Anterior cingulate cortex (tissue), 58 donors: ENCODE measurements at places on chromosomes 16 and 17.
A peak's percentile ranks its signal among the peaks of the same experiment; 100 is the strongest.

GRCh38 chr17:62049299-62049698 lies 15.8 kb downstream of the MED13 start:
- no peak for DNase-seq

- DNase-seq = no peak
These were observed 6.0 kb downstream of the SREBF1 start for GRCh38 chr17:17830740-17831207.

- DNase-seq = no peak
These were observed 20.0 kb downstream of the TUBG1 start for GRCh38 chr17:42629411-42630009.

DNA sequence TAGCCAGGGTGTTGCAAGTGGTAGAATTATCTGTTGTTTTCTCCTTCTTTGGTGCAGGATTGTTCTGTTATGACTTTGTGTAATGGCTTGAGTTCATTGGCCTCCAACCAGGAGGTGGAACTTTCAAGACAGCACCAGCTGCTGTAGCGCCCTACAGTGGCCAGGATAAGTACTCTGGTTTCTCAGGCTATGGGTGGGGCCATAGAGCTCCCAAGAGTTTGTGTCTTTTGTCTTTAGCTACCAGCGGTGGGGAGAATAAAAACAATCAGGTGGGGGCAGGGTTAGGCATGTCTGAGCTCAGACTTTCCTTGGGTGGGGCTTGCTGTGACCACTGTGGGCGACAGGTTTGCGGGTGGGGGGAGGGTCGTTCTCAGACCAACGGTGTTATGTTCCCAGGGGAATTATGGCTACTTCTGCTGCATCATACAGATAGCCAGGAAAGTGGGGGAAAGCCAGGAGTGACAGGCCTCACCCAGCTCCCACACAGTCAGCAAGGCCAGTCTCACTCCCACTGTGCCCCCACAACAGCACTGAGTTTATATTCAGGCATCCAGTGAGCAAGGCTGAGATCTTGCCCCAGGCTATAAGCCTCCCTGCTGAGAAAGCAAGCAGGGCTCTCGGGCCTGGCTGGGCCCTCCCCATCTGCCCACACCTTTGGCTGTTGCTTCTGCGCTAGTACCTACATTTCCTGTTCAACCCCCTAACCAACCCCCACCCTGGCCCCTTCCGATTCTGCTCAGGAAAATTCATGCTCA lies 15.4 kb downstream of the ABCA10 start:
- DNase-seq = no peak

GRCh38 chr17:81713556-81714411 lies 1.7 kb downstream of the SLC25A10 start:
- no peak for DNase-seq

GRCh38 chr16:75189638-75190245 lies 17.2 kb downstream of the CTRB2 start:
- no peak for DNase-seq

DNA sequence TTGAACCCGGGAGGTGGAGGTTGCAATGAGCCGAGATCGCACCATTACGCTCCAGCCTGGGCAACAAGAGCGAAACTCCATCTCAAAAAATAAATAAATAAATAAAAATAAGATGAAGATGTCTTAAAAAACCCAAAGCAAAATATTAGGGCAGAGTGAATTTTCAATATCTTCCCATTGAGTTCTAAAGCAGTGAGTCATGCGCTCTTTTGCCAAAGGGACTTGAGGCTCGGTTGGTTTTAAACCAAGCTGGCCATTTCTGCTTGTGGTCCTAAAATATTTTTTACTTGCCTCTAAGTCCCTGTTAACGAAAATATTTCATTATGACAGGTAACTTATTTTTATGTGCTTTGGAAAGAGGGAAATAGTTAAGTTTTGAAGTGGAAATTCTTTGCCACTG lies 4.7 kb downstream of the PAFAH1B1 start:
- no peak for DNase-seq

- DNase-seq = no peak
These were observed 53.6 kb downstream of the GRB7 start for GRCh38 chr17:39791111-39791992.

GRCh38 chr16:86834451-86835035 lies 256.2 kb downstream of the FOXL1 start:
- DNase-seq = no peak

GRCh38 chr16:30941600-30942425 lies 7.1 kb upstream of the ORAI3 start:
- peak; percentile 49 for DNase-seq

DNA sequence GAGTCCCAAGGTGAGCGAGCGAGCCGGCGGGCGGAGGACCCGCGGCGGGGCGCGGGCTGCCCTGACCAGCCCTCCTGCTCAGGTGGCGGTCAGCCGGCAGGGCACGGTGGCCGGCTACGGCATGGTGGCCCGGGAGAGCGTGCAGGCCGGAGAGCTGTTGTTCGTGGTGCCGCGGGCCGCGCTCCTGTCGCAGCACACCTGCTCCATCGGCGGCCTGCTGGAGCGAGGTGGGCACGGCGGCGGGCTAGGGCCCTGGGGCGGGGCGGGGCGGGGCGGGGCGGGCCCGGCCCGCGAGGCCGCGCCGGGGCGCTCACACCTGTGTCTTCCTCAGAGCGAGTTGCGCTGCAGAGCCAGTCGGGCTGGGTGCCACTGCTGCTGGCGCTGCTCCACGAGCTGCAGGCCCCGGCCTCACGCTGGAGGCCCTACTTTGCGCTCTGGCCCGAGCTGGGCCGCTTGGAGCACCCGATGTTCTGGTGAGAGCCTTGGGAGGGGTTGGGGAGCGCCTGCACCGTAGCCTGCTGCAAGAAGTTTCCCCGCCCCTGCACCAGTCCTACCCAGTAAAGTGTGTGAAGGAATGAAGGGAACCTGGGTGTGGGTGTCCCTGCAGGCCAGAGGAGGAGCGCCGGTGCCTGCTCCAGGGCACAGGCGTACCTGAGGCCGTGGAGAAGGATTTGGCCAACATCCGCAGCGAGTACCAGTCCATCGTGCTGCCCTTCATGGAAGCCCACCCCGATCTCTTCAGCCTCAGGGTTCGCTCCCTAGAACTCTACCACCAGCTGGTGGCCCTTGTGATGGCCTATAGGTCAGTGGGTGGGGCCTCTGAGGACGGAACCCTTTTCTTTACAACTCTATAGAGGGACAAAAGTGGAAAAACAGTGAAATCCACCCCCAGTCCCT lies 802 bp downstream of the SETD6 start:
- no peak for DNase-seq

DNA sequence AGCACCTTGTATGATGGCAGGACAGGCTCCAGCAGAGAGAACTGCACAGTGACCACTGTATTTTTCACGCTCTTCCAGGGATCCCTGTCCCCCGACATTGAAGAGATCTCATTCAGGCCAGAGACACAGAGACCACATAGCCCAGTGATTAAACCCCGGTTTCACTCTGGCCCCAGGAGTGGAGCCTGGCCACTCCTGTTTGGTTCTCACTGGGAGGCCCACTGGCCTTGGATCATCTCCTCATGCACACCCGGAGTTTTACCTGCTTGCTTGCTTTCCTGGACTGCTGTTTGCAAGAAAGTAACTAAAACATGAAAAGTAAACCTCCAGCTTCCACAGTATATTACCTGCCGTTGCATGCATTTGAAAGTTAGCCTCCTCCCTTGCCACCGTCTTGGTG lies 13.2 kb upstream of the CLEC18C start:
- no peak for DNase-seq

GRCh38 chr17:56939869-56940484 lies 20.9 kb downstream of the COIL start:
- DNase-seq = no peak

DNA sequence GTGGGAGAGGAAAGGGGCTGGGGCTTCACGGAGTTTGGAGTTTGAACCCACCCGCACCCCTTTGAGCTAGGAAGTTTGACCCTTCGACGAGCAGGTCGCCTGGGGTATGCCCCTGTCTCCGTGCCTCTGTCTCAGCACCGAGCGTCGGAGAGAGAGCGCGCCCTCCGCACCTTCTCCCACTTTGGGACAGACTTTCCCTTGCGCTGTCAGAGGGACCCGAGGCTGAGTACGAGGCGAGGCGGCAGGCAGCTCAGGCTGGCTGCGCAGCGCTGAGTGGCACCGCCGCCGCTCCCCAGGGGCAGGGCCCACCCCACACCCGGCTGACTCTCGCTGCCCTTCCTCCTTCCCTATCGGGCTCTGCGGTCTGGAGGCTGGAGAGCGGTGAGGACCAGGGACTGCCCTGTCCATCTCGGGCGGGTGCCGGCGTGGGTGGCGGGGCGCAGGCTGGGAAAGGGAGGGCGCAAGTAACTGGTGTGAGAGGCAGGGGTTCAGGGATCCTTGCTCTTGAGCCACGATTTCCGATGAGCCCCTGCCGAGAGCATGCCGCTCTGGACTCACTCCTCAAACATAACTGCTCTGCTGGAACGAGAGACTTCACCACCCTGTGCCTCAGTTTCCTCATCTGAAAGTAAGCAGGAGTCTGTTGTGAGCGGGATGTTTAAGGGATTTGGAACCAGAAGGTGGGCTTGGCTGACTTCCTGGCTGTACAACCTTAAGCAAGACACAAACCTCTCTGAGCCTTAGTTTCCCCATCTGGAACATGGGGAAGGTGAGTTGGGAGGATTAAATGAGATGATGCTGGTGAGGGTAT lies 981 bp downstream of the BEAN1 start:
- DNase-seq = no peak

- DNase-seq = no peak
These were observed 77.3 kb downstream of the ZFHX3 start for GRCh38 chr16:72970656-72971055.

GRCh38 chr16:73764321-73764720 lies 532.3 kb upstream of the PSMD7 start:
- DNase-seq = no peak

DNA sequence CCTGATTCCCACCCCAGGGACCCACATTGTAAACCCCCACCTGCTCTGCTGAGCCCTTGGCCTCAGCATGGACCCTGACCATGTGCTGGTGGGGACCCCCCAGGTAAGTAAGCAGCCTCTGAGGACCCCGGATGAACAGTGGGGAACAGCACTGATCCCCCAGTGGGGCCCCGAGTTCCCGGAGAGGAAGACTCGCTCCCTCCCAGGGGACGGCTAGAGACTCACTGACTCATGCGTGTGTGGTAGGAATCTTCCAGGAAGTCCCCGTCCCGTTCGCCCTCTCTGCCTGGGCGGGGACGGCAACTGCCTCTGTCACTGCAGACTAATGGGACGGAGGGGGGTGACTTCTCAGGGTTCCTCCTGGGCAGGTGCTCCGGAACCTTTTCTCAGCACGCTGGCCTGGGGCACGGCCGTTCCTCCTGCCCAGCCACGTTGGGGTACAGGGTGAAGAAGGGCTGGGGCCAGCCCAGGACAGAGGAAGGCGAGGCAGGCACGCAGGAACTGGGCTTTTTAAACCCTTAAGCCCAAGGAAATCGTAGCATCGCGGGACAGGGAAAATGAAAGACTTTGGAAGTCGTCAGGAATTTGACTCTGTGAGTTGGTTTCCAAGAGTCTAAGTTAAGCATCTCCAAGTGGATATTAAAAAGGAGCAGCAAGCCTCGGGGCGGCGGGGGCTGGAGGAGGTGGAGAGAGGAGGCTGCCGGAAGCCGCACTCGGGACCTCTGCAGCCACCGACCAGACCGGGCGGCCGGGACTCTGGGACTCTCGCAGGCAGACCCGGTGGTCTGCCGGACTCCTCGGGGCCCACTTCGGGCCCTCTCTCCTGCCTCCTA lies 178.7 kb downstream of the SEC14L1 start:
- peak; percentile 21 for DNase-seq

GRCh38 chr17:1035546-1036170 lies 38.7 kb downstream of the TIMM22 start:
- no peak for DNase-seq

- peak; percentile 43 for DNase-seq
These were observed 4.4 kb downstream of the SHBG start for GRCh38 chr17:7634384-7634783.

DNA sequence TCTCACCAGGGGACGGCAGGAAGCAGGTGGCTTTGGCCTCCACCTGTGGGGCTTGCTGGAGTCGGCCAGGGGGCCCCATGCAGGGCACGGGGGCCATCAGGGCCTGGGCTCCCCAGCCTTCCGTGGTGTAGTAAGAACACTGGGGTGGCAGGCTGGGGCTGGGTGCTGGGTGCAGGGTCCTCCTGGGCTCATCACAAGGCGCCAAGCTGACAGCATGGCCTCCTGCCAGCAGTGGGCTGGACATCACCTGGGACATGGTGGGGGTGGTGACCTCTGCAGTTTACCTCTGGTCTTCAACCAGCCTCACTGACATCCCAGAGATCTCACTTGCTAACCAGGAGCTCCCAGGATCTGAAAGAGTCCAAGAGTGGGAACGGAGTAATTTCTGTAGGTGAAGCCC lies 5.3 kb downstream of the TNS4 start:
- no peak for DNase-seq

DNA sequence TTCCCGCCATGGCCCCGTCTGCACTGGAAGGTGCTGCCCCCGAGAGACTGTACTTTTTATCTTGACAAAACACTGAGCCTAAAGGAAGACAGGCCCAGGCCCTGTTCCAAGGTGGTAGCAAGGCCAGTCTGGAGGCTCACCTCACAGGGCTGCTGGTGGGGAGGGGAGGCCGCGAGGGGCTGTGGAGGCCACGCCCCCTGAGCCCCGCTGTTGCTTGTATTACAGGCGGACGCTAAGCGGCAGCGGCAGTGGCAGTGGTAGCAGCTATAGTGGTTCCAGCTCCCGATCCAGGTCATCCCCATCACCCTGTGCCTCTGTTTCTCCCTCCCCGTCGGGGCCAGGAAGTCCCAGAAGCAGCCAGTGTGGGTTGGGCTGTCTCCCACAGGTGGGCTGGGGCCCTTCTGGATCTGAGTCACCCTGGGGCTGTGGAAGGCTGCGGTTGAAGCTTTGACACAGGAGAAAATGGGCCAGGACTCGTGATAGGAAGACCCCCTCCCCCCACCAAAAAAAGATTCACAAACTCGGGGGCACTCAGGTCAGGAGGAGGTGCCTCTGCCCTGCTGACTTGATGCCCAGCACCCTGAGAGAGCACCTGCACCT lies 13.3 kb upstream of the IL17C start:
- no peak for DNase-seq

- DNase-seq = no peak
These were observed 28.1 kb downstream of the BANP start for GRCh38 chr16:87979352-87979751.

- no peak for DNase-seq
These were observed 47.8 kb downstream of the PITPNM3 start for GRCh38 chr17:6508519-6509030.

DNA sequence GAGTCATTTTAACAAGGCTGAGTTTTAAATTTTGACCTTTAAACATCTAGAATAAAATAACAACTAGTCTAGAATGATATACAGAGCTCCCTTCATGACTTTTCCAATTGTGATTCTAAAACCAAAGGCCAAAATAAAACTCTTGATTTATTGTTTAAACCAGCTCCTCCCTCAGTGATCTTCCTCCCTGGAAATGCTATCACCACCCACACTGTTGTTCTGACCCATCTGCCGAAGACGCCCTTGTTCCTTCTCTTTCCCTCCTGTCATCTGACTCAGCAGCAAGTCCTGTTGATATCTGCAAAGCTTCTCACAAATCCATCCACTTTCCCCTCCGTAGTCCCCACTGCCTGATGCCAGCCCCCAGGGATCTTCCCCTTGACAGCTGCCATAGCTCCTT lies 231.6 kb upstream of the DYNLRB2 start:
- DNase-seq = no peak

DNA sequence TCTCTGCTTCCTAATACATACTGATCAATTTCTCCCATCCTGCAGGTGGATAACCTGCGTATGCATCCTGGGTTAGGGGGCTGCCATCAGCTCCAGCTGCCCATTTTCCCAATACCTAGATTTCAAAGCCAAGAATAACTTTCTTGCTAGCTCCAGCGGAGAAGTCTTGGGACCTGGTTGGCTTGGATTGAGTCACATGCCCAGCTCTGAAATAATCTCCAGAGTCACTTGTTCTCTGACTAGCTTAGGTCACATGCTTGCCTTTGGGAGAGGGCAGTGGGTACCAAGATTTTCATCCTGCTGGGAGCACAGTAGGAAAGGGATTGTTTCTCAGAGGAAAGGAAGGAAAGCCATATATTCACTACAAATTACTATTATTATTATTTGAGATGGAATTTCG lies 70.0 kb upstream of the ELAC2 start:
- DNase-seq = no peak
